ENCODE measurements at places on chromosomes 6 and 20.

DNA sequence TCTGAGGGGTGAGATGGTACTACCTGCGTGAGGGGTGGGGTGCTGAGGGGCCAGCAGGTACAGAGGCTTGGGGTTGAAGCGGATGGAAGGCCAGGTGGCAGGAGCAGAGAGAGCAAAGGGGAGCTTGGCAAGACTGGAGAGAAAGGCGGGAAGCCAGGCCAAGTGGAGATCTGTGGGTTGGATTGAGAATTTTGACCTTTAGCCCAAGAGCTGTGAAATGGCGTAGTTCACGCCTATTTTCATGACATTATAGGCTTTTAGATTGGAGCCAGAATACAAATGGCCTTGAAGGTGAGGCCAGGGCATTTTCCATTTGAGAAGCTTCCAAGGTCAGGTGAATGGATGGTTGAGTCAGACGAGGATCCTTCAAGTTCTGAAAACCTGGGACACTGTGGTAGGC lies 2.5 kb downstream of the ATRN start:
- DNase-seq = no peak

DNA sequence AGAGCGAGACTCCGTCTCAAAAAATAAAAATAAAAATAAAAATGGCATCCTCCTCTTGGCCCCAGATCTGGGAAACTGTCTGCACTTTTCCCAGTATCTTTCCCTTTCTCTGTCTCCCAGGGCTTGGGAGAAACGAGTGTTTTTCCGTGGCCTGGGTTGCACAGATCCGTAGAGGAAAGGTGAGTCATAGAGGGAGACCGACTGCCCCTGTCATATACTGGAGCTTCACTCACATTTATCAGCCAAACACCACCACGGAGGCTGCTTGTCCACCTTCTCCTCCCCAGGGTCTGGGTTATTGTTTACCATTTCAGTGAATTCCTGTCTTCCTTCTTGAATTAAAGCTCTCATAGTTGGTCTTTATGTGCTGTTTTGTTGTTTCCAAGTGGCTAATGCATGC lies 31.9 kb upstream of the EIF2S2 start:
- no peak for DNase-seq

DNA sequence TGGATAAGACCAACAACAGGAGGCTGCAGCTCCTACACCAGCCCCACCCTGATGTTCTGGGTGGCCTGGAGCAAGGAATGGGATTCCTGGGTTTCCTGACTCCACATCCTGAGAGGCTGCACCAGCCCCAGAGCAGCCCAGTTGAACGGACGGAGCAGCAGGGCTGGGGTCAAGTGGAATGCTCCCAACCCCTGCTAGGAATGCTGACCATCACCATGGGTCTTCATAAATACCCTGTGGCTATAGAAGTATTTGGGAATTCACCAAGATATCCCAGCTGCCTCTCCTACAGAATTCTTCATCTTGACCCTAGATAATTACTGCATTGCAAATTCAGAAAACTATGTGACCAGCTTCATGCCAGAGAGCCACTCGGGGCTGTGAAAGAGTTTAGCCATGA lies 180.3 kb downstream of the THBS2 start:
- no peak for DNase-seq

- no peak for DNase-seq
Measured at GRCh38 chr6:47789553-47789952, 7.7 kb downstream of the OPN5 start.

GRCh38 chr6:156402628-156403027 lies 374.6 kb upstream of the ARID1B start:
- DNase-seq = no peak

- DNase-seq = no peak
Measured at GRCh38 chr6:39934131-39934757, at the start of gene MOCS1. TSS of gene MOCS1 (minus strand) at chr6:39934462. CDS start at chr6:39934417, 45 bp downstream.

- DNase-seq = no peak
Measured at GRCh38 chr6:98777762-98778161, 56.6 kb upstream of the POU3F2 start.

DNA sequence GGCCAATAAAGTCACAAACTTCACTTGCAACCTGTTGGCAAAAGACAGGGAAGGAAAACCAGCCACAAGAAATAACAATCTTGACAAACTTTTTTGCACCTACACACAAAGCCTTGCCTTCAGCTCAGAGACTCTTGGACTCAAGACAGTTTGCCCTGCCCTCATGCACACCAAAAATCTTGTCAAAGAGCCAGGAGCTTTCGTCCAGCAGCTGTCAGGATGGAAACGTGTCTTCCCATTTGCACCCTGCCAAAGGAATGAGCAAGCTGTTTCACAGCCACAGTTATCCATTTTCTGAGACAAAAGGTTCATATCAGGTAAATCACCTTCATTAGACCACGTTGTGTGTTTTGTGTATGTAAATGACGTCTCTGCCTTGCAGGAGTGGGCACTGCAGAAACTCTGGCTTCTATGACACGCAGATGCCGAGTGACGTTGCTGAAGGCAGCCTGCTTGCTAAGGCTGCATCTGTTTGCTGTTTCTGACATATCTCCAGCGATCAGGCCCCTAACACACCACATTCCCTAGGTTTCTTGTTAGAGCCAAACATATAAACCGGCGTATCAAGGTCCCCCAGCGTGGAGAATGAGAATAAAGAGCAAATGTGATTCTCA lies 193.4 kb downstream of the SYNDIG1 start:
- DNase-seq = no peak

DNA sequence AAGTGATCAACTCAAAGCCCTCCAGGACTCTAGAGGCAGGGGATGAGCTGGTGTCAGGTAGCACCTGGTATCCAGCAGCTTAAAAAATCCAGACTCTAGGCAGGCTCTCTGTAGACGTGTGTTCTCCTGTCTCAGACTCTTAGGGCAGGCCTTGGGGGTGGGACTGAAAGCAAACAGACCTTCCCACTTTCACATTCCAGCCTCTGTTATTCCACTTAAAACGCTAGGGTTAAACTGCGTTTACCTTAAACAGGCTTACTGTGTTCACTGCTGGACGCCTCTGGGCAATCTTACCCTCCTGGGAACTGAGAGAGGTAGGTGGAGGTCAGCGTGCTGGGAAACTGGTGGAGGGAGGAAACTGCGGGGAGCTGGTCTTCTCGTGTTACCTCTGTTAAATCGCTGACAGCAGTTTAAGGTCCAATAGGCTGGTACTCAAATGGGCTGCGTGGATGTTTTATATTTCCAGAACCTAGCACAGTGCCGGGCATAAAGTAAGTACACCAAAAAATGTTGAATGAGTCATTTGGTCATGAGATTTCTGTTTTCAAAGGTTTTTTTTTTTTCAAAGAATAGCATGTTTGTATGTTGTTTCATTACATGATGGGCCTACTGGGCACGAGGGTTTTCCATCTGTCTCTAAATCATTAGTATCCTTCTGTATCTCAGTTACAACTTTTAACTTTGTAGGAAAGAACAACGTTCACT lies at the start of gene GCNT2:
Gene GCNT2 (plus strand): TSS at position 248 of the 705 bp plus-strand sequence. CDS start 7,561 bp downstream, outside the sequence.
- DNase-seq = no peak

- no peak for DNase-seq
Measured at GRCh38 chr6:15096894-15097837, 148.7 kb upstream of the JARID2 start.

- no peak for DNase-seq
Measured at GRCh38 chr6:90053614-90054013, 159.3 kb downstream of the GJA10 start.

GRCh38 chr20:57650756-57651483 lies 30.7 kb upstream of the ZBP1 start:
- no peak for DNase-seq

- DNase-seq = no peak
Measured at GRCh38 chr6:124033501-124033900, 229.8 kb downstream of the NKAIN2 start.

DNA sequence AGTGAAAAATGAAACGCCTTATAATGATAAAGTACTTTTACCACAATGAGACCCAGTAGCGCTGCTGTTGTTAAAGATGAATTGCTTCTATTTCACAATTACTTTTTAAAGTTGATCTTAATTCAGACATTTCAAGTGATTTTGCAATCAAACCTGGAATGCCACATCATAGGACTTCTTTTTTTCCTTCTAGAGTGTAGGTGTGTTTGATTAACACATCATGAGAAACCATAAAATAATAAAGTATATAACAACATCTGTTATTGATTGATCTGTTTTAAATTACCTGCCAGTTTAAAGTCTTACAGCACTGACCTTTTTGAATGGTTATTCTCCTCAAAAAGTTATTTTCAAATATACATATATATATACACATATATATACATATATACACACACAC lies 38.6 kb downstream of the HEBP2 start:
- DNase-seq = no peak

DNA sequence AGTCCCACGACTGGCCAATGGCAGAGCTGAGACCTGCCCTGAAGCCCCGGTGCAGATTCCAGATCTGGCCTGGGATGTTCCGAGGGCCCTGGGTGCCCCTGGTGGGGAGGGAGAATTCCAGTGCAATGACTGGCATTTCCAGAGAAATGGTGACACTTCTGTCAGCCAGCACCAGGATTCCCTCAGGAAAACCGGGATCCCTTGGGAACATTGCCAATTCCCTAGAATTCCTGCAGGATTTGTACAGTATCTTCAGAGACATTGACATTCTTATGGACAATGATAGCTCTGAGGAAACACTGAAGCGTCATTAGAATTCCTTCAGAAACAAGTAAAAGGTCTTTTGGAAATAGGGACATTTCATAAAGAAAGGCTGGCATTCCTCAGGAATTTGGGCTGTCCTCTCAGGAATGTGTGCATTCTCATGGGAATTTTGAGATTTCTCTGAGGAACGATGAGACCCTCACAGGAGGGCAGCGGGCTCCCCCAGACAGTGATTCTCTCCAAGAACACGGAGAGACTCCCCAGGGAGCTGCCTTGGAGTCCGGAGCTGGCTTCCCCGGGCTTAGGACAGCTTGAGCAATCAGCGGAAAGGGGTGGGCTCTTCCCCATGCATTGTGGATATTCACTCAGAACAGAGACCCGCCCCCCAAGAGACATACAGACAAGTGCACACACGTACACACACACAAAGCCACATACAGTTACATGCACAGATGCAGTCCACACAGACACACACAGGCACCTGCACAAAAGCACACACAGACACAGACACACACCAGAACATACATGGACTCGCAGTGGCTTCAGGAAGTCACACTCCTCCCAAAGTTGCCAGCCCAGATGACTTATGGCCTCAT lies 35.2 kb upstream of the BPIFA2 start:
- DNase-seq = no peak

- no peak for DNase-seq
Measured at GRCh38 chr6:164034602-164035140, 620.2 kb downstream of the QKI start.

DNA sequence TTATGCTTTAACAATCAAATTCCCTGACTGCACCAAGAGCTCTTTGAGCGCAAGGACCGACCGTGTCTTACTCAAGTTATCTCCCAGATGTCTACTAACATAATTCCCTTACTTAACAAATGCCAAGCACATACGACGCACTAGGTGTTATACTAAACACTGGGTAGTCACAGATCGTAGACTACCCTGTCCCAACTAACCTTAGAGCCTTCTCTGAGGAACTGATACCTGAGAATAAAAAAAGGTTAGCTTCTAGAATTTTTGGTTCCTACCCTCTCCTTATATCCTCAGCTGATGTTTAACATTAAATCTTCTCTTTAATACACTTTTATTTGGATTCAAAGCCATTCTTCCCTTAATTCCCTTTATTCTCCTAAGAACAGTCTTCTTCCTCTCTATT lies 38.5 kb downstream of the EPB41L2 start:
- DNase-seq = no peak

GRCh38 chr6:32097364-32097763 lies 11.8 kb downstream of the TNXB start:
- no peak for DNase-seq

GRCh38 chr6:45586216-45587171 lies 208.8 kb upstream of the SUPT3H start:
- DNase-seq = peak; percentile 17

- DNase-seq = no peak
Measured at GRCh38 chr20:19958928-19959327, 58.2 kb upstream of the NAA20 start.

DNA sequence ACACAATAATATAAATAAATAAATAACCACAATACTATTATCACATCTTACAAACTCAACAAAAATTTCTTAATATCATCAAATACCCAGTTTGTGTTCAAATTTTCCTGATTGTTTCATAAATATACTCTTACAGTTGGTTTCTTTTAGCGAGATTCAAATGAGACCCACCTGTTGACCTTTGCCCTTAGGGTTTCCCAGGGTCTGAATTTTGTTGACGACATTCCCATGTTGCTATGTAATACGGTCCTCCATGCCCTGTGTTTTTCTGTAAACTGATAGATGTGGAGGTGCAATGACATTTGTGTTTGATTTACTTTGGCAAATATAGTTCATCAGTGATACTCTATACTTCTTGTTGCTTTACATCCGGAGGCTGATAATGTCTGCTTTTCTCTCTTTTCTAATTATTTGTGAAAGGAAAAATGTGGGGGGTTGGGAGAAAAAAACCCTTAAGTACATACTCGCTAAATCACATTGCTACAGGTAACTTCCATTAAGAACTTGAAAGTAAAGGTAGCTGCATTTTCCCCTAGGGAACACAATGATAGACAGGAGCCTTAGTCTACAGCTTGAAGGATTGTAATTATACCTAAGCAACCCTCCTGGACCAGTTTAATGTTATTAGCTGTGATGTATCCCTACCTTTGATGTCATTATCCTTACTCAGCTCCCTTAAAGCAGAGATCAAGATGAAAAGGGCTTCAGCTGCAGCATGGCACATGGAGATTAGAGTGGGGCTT lies 6.6 kb downstream of the MOG start:
- DNase-seq = no peak

- no peak for DNase-seq
Measured at GRCh38 chr6:7401075-7401474, 11.5 kb downstream of the RIOK1 start.

- DNase-seq = no peak
Measured at GRCh38 chr20:2330090-2330695, 34.4 kb downstream of the TGM3 start.

DNA sequence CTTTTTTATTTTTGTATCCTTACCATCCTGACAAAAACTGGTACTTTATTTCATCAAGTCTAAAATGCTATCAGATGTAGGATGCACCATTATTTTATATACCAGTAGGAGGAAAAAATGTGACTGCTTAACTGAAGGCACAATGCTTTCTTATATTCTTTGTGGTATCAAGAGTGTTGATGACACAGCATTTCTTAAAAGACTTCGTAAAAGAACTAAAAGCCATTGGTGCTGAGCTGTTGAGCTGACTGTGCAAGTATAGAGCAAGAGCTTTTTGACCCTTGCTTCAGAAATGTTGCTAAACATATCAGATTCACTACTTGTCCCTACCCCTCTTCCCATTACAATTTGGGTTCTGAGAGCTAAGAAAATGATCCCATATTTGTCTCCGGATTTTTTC lies 17.5 kb downstream of the SF3B5 start:
- no peak for DNase-seq

GRCh38 chr20:21049305-21049828 lies 56.8 kb downstream of the LINC00237 start:
- no peak for DNase-seq

Measured in activated CD4-positive, alpha-beta T cell treated with anti-CD3 and anti-CD28 coated beads for 1 hour (primary cell).